Stimulated activated CD8-positive, alpha-beta memory T cell treated with anti-CD3 and anti-CD28 coated beads, Interleukin-7, amount 100 ng/mL, for 48 hours (primary cell): ENCODE measurements at places on chromosomes 3 and 15.

GRCh38 chr3:142615171-142615570 lies 19.0 kb downstream of the PLS1 start:
- no peak for DNase-seq

DNA sequence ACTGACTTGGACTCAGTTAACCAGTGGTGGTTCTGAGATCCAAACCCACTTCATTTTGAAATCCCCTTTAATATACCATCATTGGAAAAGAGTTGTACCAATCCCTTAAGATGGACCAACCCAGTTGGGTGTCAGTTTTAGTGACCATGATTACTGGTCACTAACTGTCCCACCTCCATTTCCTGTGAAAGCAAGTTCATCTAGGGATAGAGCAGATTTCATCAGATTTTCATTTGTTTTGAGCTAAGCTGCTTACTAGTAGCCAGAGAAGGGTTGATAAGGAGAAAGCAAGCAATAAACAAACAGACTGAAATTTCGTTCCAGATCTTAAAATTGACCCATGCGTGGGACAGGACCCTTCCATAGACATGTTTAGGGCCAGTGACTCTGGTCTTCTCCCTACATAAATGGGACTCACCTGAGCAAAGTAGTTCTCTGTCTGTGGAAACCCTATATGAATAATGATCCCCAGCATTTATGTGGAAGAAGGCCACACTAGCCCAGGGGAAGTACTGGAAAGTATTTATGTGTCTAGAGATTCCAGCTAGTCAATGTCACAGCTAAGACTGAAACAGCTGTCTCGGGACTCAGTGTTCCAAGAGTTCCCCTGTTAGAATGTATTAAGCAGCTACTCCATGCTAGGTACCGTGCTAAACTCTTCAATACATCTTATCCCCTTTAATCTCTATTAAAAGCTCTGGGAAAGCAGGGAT lies 196.0 kb upstream of the BCL6 start:
- DNase-seq = no peak

- no peak for DNase-seq
Measured at GRCh38 chr3:131840156-131840797, 194.5 kb downstream of the CPNE4 start.

DNA sequence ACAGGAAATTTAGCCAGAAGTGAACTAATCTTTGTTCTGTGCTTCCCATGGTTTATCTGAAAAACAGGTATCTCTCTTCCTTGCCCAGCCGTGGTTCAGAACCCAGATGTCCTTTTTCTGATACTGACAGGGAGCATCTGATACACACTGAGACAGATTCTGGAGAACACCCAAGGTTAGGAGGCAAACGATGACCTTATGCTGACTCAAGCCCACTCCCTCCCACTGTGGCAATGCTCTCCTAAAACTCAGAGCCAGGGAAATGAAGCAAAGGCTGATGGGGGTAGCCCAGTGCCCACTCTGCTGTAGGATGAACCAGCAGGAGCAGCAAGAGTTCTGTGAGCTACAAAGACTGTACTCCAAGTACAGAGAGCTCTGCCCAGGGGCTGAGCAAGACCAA lies 225.1 kb downstream of the NTRK3 start:
- DNase-seq = no peak

- no peak for DNase-seq
Measured at GRCh38 chr15:67093504-67093862, 28.1 kb downstream of the SMAD3 start.

DNA sequence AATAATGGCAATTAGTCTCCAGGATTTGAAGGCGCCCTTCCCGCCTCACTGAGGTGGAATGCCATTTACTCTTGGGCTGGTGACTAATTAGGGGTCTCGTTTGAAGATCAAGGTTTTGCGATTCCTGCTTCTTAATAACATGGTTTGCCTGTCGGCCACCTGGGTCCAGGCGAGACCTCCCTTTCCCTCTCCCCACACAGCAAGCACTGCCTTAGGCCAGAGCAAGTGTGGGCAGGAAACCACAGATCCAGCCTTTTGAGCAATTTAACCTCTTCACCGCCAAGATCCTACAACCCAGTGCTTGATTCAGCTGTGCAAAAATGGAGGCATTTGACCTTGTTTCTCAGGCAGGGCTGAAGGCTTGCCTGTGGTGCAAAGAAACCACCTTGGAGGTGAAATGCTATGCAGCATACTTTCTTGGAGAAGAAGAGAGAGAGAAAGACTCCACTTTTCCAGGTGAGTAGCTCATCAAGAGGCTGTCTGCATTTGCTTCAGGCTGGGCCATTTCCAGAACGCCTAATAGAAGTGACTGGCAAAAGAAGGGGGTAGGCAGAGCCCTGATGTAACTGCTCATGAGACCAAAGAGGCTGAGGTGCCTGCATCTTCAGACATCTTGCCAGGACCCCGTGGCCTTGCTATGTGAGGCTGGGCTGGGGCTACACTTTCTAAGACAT lies 34.1 kb upstream of the WNT5A start:
- no peak for DNase-seq
